ENCODE measurements at places on chromosomes 5 and 9.
A peak's percentile ranks its signal among the peaks of the same experiment; 100 is the strongest.

- peak; percentile 19 for DNase-seq
Measured at GRCh38 chr5:124034963-124035362, 523.0 kb downstream of the CSNK1G3 start.

DNA sequence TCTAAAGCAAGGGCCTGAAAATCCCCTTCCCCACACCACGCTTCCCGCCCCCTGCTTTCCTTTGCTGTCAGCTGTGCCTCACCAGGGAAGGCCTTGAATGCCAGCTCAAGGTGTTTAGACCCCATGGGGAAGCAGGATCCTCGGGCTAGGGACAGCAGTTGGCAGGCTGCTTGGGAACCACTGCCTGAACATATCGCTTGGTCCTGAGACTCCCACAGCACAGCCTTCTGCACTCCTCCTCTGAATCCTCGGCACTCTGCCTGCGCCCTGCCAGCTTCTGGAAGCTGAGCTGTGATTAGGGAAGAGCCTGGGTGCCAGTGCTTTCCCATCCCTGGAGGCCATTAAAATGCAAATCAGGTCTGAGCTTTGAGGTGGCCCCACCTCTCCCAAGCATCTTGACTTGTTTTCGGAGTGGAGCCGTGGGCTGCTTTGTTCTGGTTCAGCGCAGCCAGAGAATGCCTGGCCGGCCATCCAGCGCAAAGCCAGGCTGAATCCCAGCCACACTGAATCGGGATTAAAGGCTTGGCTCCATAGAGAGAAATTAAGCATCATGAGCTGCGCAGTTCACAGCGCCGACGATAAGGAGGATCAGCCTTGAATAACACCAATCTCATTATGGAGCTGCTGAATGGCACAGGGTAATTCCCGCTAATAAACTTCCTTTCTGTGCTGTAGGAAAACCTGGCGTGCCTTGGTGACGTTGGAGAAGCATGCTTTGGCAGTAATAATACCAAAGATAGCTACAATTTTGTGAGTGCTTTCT, 40.0 kb downstream of the AMBP start:
- DNase-seq, result no peak

DNA sequence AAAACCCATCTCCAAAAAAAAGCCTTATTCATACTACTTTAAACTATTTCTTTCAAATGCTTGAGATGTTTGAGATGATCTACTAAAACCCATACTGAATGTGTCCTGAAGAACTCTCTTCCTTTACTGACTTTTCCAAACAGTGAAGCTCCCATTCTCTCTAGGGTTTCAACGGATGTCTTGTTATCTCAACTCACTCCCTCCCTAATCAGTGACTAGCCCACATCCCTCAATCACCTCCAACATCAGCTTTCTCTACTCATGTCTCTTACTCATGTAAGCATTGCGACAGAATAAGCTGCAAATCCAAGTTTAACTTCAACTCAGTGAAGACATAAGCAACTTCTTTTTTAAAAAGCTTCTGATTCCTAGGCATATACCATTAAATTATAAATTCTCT, 42.1 kb downstream of the WDR41 start:
- DNase-seq, result no peak

- no peak for DNase-seq
Measured at GRCh38 chr5:154388842-154389241, 57.0 kb upstream of the SAP30L start.

- no peak for DNase-seq
Measured at GRCh38 chr5:173547579-173547978, 68.9 kb downstream of the BOD1 start.

DNA sequence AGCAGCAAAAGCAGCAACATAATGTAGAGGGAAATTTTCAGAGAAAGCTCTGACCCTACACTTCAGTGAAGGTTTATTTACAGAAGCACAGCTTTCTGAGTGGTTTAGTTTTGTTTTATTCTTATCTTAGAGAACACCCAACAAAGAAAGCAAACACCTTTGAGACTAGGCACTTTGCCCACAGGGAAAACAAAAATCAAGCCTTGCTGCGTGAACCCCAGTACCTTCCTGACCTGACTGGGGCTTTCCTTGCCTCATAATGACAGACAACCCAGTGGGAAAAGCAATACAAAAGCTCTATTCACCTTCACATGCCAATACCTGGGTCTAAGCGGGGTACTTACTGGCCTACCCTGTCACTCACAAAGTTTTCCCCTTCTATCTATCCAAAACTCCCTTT, 189.8 kb downstream of the HINT1 start:
- no peak for DNase-seq

GRCh38 chr5:77867194-77867691, 91.1 kb upstream of the TBCA start:
- no peak for DNase-seq

GRCh38 chr5:90888511-90889324, 330.1 kb downstream of the ADGRV1 start:
- DNase-seq, result no peak

- peak; percentile 15 for DNase-seq
Measured at GRCh38 chr5:77935506-77936364, 159.6 kb upstream of the TBCA start.

Measured in SK-N-DZ (cell line).